Pulmonary artery endothelial cell (primary cell): ENCODE measurements at places on chromosomes 5 and 9. TPM values are rescaled to one million over a fixed set of nuclear protein-coding genes. Genes with fewer than 3 reads are reported as not detected.

The JAKMIP2 gene
- total RNA-seq, result under 0.01 TPM in 1 of 2 replicates, not detected in the other

The ECPAS gene
- total RNA-seq, result 102 and 131 TPM in 2 replicates

DNA sequence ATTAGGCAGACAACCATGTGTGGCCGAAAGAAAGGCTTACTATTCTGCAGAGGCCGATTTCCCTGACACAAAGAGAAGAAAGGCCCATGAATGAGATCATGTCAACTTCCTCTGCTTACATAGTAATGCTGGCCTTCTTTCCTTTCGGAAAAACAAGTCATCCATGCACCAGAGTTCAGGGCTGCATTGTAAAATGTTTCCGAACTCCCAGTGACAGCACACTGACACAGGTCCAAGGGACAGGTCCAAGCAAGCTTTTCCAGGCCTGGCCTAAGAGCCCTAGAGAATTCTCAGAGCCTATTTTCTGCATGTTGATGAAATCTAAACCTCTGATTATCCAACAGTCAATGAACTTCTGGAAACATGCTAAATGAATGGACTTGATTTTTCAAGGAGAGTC, 140.9 kb downstream of the ZNF608 start:
- peak; percentile 89 for DNase-seq

DNA sequence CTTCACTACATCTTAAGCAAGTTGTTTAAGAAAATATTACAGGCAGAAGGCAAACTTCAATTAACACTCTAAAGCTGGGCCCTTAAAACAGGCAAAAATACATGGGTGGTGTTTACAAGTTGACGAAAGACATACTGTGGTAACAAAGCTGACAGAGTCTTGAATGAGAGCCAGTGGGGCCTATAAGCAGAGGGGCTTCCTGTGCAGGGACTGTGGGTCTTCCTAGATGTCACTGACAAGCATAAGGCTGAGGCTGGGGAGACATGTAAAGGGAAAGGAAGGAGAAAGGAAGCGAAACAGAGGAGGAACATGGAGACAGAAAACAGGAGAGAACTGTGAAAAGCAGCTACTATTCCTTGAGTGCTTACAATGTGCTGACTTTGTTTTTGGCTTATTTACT, 308.0 kb upstream of the RPS23 start:
- DNase-seq, result no peak

GRCh38 chr5:106172681-106173532, 1497.8 kb downstream of the EFNA5 start:
- no peak for DNase-seq

GRCh38 chr5:74035521-74035937, 409.5 kb downstream of the ARHGEF28 start:
- DNase-seq, result peak; percentile 15

GRCh38 chr9:27939186-27939585, 365.9 kb upstream of the C9orf72 start:
- DNase-seq, result no peak

The PFN3 gene
- not detected in 2 replicates for total RNA-seq

The FAT2 gene
- under 0.01 and 0.14 TPM in 2 replicates for total RNA-seq

The C6 gene
- total RNA-seq, result 0.04 TPM in 1 of 2 replicates, not detected in the other

GRCh38 chr9:102778746-102779145, 216.4 kb upstream of the CYLC2 start:
- no peak for DNase-seq

The IL5 gene
- total RNA-seq, result not detected in 2 replicates

DNA sequence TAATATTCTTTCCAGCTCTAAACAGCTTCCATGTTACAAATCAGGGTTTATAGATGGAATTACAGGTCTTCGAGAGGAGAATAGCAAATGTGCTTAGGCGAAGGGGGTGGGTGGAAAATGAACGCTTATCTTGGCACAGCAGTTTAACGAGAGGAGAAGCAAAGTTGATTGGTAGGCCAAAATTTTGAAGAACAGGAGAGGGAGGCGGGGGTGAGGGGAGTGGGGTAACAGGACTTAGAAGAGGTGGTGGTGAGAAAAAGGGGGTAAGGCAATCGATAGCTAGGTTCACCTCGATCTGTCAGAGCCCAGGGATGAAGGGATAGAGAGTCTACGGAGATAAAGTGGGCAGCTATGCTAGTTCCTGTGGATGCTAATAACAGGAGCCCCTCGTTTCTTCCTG, 764 bp downstream of the ANKRA2 start:
- DNase-seq, result no peak

DNA sequence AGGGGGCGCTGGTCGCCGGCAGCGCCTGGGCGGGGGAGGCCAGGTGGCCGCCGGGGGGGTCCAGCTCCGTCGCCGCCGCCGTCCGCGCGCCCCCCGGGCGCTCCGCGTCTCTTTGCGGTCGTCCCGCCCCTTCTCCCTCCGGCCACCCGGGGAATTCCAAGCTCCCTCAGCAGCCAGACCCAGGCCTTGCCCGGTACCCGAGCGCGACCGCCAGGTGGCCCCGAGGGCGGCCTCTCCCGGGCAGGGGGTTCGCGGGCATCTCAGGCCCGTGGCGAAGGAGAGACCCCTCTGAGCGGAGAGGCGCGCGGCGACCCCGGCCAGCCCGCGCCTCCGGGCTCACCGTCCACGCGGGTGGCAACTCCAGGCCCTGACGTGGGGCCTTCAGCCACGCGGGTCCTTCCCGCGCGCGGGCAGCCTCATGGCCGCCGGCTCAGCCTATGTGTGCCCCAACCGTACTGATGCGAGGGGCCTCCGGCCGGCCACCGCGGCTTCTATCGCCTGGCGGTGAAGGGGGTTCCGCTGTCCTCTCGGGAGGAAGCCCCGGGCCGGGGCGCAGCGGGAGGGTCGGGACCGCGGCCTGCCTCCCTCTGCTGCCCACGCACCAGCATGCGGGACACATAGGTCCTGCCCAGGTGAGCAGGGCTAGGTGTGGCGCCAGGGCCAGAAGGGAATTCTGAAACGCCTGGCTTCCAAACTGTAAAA, 529 bp upstream of the NRARP start:
- DNase-seq, result no peak

The TMEM215 gene
- total RNA-seq, result under 0.01 and 0.18 TPM in 2 replicates

The AUH gene
- total RNA-seq, result 8.8 and 11.2 TPM in 2 replicates

DNA sequence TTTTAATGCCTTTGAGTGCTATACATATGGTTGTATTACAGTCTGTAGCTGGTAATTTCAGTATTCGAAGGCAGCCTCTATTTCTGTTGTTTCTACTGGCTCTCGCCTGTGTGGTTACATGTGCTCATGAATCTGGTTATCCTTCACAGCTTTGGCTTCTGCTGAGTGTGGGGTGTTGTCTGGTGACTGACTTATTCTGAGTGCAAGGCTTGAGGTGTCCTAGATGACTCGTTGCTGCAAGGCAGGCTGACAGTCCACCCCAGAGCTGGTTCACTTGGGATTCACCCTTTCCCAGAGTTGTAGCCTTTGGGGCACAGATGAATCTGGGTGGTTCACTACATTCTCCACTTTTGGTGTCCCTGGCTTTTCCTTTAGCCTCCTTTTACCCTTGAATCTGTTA, 41.4 kb downstream of the PDE8B start:
- DNase-seq, result no peak
